Hematopoietic multipotent progenitor cell treated with erythropoietin and hydrocortisone succinate and interleukin-3 and kit ligand, for 4 days (in vitro differentiated cells): ENCODE measurements at places on chromosomes 13 and 19.

DNA sequence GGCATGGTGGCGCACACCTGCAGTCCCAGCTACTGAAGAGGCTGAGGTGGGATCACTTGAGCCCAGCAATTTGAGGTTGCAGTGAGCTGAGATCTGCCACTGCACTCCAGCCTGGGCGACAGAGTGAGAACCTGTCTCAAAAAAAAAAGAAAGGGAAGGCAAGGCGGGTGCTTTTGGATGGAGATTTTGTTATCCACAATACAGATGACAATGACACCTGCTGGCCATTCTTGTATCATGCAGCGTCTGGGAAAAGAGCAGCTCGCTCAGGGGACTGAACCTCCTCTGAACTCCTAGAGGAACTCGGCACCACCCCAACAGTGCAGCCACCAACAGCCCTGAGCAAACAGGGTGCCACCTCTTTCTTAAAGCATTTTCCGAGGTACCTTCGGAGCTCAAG lies 22.8 kb downstream of the HAUS8 start:
- DNase-seq, result peak; percentile 66

DNA sequence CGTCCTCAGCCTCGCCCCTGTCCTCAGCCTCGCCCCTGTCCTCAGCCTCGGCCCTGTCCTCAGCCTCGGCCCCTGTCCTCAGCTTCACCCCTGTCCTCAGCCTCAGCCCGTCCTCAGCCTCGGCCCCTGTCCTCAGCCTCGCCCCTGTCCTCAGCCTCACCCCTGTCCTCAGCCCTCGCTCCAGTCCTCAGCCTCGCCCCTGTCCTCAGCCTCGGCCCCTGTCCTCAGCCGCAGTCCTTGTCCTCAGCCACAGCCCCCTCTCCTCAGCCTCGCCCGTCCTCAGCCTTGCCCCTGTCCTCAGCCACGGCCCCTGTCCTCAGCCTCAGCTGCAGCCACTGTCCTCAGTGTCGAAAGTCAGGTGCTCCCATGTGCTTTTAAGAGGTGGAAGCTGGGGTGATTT lies 10.5 kb downstream of the C13orf46 start:
- no peak for DNase-seq

- DNase-seq, result peak; percentile 23
These were observed 10.2 kb downstream of the OR2Z1 start for GRCh38 chr19:8731428-8732169.

GRCh38 chr13:105627270-105627669 lies 908.2 kb downstream of the EFNB2 start:
- no peak for DNase-seq

- no peak for DNase-seq
These were observed 39.4 kb downstream of the NFIX start for GRCh38 chr19:13034636-13035035.

GRCh38 chr19:49513746-49514118 lies 1.3 kb downstream of the FCGRT start:
- DNase-seq, result peak; percentile 16

DNA sequence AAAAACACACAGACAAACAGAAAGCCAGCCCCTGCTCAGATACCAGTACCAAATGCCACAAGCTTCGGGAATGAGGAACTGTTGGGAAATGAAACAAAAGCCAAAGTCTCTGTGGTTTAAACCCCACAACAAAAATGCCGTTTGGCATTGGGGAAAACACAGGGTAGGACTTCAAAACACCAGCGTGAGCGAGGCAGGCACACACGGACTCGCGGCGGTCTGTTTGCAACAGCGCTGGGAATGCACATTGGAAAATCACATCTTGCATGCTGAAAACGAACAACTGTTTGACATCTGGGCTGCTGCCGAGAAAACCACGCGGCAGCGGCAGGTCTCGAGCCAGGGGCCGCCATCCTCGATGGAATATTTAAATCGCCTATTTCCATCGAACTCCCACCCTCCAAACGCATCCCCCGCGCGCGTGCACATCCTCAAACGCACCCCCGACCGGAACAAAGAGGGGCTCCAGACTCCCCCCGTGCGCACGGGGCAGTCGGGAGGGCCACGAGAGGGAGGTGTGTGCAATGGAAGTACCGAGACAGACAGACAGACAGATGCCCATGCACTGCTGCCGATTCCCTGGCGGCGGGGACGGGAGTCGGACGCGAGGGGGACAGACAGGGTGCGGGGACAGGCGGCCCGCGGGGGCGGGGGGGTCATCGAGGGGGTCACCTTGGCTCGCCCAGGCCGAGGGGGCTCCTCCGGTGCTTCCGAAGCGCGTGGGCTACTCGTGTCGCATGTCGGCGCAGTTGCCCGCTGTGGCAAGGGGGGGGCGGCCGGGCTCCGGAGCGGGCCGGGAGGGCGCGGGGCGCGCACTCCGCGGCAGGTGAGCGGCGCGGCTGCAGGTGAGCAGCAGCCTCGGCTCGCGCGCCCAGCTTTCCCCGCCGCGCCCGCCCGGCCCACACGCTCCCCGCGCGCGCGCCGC lies at the start of gene GPR12:
Gene GPR12, minus strand, starts transcription at position 880 of the 925 bp plus-strand sequence. CDS start 959 bp downstream, outside the sequence.
- peak; percentile 12 for DNase-seq

GRCh38 chr19:35458731-35459391 lies 10.8 kb downstream of the FFAR2 start:
- DNase-seq, result peak; percentile 51

DNA sequence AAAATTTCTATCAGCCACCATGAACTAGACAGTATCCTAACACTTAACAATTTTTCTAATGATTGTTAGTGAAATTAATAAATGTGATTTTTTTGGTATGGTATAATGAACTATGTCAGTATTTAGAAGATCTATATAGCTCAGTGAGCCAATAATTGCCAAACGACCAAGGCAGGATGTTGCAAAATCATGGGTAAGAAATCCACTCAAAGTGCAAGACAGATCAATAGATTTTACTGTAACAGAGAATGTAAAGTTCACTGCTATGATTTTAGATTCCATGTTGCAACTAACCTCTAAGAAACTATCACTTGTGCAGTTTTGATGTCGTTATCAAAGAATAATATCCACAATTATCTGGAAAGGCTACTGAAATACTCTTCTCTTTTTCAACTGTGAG lies 44.0 kb upstream of the MYCBP2 start:
- no peak for DNase-seq

DNA sequence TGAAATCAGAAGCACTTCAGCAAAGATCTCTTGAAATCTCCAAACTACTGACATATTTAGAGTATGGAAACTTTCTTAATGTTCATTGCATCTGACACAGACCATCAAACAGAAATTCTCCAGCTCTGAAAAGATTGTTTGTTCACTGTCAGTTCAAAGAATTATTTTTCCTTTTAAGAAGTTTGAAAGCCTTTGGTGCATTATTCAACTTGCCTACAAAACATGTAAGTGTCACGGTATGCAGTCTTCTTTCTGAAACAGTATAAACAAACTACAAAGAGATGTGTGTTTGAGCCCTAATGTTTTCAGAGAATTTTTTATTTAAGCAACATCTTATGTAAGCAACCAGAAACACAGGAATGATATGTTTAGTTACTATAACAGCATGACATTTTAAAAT lies 125.4 kb downstream of the FGF14 start:
- DNase-seq, result no peak

DNA sequence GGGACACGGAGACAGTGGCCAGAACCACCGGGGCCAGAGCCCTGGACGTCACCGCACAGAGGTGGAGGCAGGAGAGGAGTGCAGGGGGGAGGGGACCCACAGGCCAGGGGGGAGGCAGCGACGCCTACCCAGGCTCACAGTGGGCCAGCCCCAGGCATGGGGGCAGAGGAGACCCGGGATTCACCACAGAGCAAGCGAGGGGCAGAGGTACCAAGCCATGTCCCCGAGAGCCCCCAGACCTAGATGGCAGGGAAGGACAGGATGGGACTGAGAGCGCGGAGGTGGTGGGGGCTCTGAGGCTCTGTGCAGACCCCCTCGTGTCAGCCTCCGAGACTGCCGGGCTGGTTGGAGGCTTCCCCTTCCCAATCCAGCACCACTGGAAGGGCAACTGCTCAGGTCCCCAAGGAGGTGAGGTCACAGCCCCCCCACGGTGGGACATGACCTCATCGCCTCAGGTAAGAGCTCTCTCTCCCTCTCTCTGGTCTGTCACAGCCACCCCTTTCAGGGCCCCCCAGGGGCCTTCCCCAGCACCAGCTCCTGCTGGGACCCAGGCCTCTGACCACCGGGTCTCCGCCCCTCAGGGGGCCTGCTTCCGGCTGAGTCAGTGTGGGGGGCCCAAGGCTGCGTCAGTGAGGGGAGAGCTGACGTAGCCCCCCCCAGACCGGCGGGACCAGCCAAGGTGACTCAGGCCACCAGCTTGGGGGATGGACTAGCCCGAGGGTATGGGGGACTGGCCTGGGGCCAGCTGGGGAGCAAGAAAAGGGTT lies 2.2 kb upstream of the IL11 start:
- DNase-seq, result no peak

DNA sequence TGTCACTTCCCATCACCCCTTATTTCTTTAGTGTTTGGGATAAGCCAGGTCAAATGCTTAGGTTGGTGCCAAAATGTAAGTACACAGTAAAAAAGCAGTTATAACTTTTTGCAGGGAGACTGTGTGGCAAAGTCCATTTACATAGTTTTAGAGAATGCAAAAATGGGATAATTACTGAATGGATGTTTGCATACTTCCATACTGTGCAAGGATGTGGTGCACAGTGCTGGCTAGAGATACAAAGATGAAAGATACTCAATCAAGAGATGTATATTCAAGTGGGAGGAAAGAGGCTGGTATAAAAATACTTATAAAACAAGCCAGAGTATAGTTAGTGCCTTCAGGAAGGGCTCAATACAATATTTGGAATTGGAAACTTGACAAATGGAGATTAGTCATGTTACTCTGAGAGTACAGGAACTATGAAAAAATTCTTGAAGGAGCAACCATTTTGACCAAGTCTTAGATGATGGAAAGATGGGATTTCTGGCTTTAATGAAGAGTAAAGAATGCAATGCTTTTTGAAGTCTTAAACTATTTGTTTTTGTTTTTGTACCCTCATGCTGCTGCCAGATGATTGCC lies 8.0 kb downstream of the PDS5B start:
- DNase-seq, result no peak

GRCh38 chr13:22925881-22926747 lies 254.7 kb upstream of the SGCG start:
- peak; percentile 29 for DNase-seq

DNA sequence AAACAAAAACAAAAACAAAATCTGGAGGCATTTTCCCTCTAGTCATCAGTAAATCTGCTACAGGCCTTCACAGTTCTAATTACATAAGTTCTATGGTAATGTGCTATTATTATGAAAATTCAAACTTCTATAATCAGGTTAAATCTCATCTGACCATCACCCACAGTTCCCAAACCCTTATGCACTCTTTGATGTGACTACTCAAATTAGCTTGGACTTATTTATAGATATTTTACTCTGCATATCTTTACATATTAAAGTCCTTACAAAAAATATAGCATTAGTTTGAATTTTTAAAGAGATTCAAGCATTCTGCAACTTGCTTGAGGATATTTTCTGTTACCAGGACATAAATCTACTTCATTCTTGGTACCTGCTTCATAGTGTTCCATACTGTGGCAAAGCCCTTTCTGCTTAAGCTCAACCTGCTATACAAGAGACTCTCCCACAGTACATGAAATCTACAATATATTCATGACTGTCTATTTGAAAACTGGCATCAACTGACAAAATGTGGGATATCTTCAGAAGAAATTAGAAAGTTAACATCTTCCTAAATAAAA lies 22.9 kb downstream of the SMAD9 start:
- no peak for DNase-seq

- DNase-seq, result no peak
These were observed 22.3 kb upstream of the CSNK1A1L start for GRCh38 chr13:37127691-37128241.

- peak; percentile 56 for DNase-seq
These were observed 4.8 kb upstream of the SERP2 start for GRCh38 chr13:44368599-44369368.

DNA sequence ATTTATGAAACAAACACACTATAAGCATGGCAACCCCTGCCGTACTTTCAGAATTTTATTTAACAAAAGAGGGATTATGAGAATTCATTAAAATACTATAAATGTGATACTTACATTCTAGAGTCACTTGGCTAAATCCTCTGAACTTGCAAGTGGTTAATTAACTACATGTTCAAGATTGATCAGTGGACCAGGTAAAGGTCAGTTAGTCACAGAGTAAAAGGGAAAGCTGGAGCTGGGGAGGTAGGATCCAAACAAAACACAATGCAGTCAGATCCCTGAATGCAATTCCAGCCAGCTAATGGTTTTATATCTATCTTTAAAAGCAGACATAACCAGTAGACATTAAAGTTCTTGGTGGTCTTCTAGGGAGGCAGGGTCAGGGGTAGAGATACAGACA lies 270.5 kb downstream of the DIAPH3 start:
- no peak for DNase-seq

DNA sequence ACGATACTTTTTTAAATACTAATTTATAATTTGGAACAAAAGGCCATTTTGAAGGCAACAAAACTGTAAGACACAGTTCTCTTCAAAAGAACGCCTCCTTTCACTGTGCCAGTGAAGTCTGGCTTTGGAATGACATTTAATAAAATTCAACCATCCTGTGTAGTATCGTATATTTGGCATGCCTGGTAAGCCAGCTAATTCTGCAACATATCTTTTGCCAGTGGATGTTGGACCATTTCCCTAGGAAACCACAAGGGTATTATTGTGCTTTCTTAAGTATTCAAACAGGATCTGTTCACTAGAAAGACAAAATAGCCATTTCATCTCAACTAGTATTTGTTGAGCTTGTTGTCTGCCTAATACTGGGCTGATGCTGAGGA lies 111.6 kb downstream of the RGCC start:
- DNase-seq, result peak; percentile 43

DNA sequence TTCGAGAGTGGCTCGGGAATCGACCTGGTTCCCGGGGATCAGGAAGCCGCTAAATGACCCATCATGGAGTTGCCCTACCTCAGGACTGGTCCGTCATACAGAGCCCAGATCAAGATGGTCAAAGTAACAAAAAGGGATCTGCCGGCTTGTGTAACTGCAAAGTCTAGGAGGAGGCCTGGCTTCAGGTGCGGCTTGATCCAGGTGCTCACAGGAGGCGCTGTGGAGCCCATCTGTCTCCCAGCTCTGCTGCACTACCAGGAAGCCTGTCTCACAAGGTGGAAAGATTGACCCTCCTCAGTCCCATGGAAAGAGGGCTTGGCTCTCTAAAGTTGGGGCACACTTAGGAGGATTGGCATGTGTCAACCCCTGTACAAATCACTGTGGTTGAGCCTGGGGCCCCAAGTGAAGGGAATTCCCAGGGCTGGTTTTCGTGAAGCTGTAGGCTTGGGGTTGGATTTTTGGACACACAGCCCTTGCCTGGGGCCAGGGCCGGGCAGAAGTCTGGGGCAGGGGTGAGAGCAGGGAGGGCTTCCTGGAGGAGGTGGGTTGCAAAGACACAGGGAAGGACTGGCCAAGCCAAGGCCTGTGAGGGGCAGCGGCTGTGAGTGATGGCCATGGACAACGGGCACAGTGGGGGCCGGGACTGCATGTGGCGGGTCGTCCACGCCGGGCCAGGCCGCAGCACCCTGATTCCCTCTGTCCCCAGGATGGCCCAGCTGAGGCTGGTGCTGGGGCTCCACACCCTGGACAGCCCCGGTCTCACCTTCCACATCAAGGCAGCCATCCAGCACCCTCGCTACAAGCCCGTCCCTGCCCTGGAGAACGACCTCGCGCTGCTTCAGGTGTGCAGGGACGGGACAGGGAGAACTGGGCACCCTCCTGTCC lies 4.2 kb downstream of the GZMM start:
- DNase-seq, result no peak

GRCh38 chr19:58059003-58059670 lies at the start of gene ZNF135:
Gene ZNF135, plus strand, starts transcription at chr19:58059282. Its CDS starts 721 bp downstream, at chr19:58060003.
- DNase-seq, result peak; percentile 80

- no peak for DNase-seq
These were observed 7.4 kb downstream of the SIGLEC8 start for GRCh38 chr19:51450730-51451307.
